KG1 (cell line): ENCODE measurements at places on chromosomes 16 and 17.

DNA sequence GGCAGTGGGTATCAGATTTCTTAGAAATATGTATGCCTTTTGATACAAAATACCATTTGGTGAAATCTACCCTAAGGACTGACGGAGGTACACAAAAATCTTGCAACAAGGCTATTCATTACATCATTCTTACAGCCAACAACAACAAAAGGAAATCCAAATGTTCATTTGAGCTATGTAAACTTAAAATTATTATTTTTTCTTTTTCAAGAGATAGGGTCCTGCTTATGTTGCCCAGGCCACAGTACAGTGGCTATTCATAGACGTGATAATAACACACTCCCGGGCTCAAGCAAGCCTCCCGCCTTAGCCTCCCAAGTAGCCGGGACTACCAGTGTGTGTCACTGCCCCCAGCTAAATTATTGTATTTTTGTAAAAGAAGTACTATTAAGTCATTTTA is 9.0 kb downstream of the SRR start:
- DNase-seq = no peak

GRCh38 chr17:64527914-64528313 is 21.1 kb downstream of the CEP95 start:
- no peak for DNase-seq

GRCh38 chr17:57940653-57941329 is 14.4 kb downstream of the CUEDC1 start:
- no peak for DNase-seq

- no peak for DNase-seq
These were observed 2.3 kb downstream of the SMARCE1 start for GRCh38 chr17:40645291-40645690.

GRCh38 chr17:79678091-79678735 is 52.5 kb upstream of the ENPP7 start:
- no peak for DNase-seq

GRCh38 chr17:13626703-13627102 is 25.0 kb upstream of the HS3ST3A1 start:
- DNase-seq = no peak

DNA sequence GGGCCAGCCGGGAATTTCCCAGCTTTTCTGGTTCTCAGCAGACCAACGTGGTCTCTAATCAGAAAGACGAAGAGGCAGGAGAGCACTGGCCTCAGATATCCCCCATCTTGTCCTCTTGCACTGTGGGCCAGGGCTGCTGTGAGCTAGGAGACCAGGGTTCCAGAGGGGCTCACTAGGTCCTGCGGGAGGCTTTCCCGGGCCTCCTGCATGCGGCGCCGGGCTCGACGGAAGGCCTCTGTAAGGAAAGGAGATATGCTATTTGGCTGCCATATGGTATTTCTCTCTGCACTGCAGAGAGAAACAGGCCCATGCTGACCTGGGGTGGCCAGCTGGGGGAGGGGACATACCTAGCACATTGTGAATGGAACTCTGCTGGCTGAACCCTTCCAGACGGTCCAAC is 13.1 kb downstream of the MKS1 start:
- DNase-seq = no peak

DNA sequence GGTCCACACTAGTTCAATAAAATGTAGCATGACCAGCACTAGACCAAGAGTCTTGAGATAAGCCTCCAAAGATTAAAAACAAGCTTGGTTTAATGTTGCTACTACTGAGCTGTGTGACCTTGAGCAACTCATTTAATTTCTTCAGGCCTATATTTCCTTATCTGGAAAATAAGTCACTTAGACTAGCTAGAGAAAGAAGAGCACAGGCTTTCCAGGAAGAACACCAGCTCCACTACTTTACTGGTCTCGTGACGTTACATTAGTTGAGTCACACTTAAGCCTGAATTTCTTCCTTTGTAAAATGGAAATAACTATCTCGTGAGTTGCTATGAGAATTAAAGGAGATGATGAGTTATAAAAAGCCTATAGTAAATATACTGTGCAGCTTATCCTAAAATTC is 5.4 kb downstream of the HELZ start:
- DNase-seq = no peak

DNA sequence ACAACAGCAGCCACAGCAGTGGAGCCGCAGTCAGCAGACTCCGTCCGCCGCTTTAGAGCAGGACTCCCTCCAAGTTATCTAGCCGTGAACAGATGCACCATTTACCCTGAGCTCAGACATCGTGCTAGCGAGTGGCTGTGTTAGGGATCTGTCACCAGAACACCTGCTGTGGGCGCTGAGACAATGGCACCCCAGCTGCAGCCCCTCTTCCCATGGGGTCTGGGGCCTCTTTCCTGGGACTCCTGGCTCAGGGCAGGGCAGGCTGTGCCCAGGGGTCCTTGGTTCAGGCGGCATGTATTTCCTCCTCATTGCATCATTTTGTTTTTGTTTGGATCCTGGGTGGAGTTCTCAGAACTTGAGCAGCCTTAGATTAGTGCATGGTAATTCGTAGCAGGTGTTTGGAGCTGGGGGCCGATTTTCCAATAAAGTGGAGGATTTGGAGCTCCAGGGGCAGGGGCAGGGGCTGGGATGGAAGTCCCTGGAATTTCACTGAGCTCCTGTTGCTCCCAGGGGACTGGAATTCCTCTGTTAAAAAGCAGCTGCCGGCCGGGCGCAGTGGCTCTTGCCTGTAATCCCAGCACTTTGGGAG is 23.4 kb downstream of the NMRAL1 start:
- DNase-seq = no peak

DNA sequence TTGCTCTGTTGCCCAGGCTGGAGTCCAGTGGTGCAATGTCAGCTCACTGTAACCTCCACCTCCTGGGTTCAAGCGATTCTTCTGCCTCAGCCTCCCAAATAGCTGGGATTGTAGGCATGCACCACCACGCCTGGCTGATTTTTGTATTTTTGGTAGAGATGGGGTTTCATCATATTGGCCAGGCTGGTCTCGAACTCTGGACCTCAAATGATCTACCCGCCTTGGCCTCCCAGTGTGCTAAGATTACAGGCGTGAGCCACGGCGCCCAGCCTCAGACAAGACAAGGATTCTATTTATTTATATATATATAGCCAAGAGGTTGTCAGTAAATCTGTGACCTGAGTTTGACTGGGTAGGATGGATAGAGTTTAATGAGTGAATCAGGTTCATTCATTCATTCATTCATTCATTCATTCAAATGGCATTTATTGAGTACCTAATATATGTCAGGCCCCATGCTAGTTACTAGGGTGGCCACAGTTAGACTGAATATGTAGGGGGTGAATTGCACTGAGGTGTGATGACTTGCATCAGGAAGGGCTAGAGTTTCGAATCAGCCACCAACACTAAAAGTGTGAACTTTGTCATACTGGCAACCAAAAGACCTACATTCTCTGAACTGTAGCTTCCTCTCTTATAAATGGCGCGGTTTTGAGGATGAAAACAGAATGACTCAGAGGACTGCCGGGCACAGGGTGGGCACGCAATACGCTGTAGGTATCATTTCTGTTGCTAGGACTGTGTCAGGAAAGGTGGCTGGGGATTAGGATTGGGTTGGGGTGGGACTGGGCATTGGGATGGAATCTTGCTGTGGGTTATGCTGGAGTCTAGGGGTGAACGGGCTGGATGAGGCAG is 37.8 kb downstream of the ITGAE start:
- DNase-seq = no peak

- DNase-seq = no peak
These were observed at the start of gene P4HB for GRCh38 chr17:81859906-81860755. Gene P4HB, minus strand, starts transcription at chr17:81860535. Its CDS starts 64 bp downstream, at chr17:81860471.

DNA sequence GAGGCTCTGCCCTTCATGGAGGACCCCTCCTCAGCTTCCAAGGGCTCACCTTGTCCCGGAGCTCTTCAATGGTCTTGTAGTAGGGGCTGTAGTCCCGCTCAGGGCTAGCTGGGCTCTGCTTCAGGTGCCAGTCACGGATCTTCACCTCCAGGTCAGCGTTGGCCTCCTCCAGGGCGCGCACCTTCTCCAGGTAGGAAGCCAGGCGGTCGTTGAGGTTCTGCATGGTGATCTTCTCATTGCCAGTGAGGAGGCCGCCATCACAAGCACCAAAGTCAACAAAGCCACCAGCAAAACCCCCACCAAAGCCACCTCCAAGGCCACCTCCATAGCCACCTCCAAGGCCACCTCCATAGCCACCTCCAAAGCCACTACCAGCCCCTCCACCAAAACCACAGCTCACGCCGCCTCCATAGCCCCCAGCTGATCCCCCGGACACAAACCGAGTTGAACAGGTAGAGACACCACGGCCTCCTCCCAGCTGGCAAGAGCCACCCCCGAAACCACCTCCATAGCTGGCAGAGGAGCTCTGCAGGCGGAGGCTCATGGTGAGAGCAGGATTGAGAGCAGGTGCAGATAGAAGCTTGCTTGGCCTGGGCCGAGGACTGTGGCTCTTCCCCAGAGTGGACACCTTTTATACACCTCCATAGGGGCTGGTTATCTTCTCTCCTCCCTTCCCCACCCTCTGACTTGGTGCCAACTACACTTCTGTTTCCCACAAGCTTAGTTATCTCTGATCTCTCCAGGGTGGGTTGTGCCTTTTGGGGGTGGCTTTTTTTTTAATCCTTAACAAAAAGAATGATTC is at the start of gene KRT13:
TSS of gene KRT13 (minus strand) at position 606 of the 802 bp plus-strand sequence. CDS start at position 544, 62 bp downstream.
- DNase-seq = no peak

DNA sequence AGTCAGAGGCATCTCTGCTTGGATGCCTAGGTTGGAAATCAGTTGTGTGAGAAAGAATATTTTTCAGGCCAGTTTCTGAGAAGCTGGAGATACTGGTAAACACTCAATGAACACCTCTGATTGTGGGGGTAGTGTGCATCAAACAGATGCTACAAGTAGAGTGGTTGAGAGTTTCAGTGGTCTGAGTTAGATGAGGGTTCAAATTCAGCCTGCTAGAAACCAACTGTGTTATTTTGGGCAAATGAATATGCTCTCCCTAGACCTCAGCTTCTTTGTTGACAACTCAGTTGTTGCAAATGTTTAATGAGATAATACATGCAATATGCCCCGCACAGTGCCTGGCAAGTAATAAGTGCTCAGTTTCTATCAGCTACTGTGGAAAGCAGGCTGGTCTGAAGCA is 25.2 kb upstream of the MAF start:
- no peak for DNase-seq

GRCh38 chr17:75571197-75571884 is 16.3 kb upstream of the MYO15B start:
- DNase-seq = peak; percentile 81

DNA sequence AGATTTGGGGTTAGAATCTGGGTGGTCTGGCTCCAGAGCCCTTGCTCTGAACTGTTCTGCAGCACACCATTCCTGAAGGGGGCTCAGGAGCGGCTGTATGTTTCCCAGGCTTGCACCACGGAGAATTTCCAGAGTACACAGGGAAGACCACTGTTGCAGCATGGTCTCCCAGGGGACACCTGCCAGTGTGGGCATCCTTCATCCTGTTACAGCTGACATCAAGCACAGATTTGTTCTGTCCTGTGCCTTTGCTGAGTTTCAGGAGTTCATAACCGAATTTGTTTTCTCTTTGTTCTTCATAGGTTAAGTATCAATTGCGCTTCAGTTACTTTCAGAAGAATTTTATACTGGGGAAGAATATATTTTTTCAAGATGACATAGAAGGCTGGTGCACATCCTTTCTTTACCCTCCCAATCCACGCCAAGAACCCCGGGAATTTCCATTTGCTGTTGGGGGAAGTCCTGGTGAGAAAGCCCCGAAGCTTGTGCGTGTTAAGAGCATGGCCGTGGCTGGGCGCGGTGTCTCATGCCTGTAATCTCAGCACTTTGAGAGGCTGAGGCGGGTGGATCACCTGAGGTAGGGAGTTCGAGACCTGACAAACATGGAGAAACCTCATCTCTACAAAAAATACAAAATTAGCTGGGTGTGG is 26.3 kb upstream of the ABCA3 start:
- DNase-seq = no peak

- no peak for DNase-seq
These were observed 41.2 kb downstream of the EMP2 start for GRCh38 chr16:10539236-10539635.

DNA sequence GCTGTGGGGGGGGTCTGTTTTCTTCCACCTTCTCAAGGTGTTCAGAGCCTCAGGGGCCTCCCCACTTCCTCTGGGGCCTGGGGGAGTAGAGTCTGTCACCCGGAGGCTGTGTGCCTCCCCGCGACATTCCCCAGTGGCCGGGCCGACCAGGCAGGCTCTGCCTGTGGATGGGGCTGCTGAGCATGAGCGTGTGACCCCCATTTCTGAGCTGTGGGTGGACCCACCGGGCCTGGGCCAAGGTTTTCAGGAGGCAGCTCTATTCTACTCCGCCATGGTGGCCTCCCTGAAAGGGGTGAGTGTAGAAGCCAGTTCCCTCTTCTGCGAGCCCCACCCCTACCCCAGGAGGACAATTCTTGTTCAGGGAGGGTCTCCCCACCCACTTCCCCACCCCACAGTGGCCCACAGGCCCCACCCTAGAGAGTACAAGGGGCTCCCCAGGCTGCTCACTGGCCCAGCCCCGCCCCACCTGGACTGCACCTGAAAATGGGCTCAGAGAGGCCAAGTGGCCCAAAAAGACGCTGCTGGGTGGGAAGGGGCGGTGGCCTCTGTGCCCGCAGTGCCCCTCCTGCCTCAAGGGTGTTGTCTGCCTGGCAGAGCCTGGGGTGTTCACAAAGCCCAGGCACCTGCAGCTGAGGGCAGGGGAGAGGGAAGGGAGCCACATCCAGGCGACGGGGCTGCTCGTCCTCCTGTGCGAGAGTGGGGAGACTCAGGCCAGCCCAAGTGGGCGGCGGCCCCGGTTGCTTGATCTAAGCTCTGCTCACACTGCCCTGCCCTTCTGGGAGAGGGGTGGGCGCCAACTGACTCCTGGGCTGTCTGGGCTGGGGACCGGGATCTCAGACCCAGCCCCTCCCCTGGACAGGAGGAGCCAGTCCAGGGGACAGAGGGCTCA is 1.3 kb downstream of the MSLN start:
- no peak for DNase-seq

- DNase-seq = no peak
These were observed 23.4 kb downstream of the TPSD1 start for GRCh38 chr16:1279081-1279944.

DNA sequence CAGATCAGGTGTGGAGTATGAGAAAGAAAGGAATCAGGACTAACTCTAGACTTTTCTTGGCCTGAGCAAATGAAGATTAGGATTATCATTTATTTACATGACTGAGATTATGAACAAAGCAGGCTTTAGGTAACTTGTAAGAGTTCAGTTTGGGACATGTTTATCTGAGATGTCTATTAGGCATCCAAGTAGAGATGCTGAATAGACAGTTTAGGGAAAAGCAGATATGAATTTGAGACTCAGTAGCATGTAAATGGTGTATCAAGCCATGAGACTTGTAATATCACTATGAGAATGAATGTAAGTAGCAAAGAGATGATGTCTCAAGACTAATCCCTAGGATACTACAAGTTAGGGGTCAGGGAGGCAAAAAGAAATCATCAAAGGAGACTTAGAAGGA is 8.6 kb upstream of the HS3ST2 start:
- DNase-seq = no peak

DNA sequence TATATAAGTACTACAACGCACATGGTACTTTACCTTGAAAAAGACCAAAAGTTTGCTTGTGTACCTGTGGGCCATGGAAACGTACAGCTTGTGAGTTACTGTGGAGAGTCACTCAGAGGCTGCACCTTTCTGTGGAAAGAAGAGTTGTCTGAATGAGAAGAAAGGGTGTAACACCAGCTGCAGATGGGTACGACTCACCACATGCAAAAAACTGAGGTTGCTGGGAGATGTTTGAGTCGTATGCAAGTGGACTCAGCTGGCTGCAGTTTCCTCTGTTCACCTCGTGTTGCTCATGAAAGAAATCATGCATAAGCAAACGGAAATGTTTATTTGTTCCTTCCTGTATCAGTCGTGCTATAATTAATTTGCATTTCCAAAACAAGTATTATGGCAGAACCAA is 22.4 kb upstream of the DYNLRB2 start:
- DNase-seq = no peak

GRCh38 chr17:51119415-51120356 is 982 bp downstream of the SPAG9 start:
- DNase-seq = no peak
